ENCODE measurements at places on chromosomes 7 and 10. TPM values are rescaled to one million over a fixed set of nuclear protein-coding genes. Genes with fewer than 3 reads are reported as not detected.

Gene STEAP1B
- 4.7 TPM for total RNA-seq

Gene HERPUD2
- 19.8 TPM for total RNA-seq

Gene ADARB2
- under 0.01 TPM for total RNA-seq

Gene TRPV5
- not detected for total RNA-seq

Gene CPVL
- total RNA-seq: 25.1 TPM

Gene RELN
- 14.1 TPM for total RNA-seq

Gene GBX1
- total RNA-seq: not detected

Gene GLI3
- total RNA-seq: 13.6 TPM

Gene NUDT13
- total RNA-seq: 2.1 TPM

Gene KNDC1
- total RNA-seq: 0.52 TPM

Gene MXI1
- total RNA-seq: 17.2 TPM

Gene FAM221A
- 0.52 TPM for total RNA-seq

Gene MEOX2
- 44.9 TPM for total RNA-seq

Gene TMEM176B
- total RNA-seq: 18.3 TPM

Gene SCIN
- 1.0 TPM for total RNA-seq

Gene MPP7
- 5.7 TPM for total RNA-seq

Gene PDZD7
- total RNA-seq: 1.0 TPM

Gene ZNF786
- 6.3 TPM for total RNA-seq
